ENCODE measurements at places on chromosomes 5 and 9.

- DNase-seq: no peak
These were observed 36.9 kb downstream of the ACTBL2 start for GRCh38 chr5:57445705-57446037.

DNA sequence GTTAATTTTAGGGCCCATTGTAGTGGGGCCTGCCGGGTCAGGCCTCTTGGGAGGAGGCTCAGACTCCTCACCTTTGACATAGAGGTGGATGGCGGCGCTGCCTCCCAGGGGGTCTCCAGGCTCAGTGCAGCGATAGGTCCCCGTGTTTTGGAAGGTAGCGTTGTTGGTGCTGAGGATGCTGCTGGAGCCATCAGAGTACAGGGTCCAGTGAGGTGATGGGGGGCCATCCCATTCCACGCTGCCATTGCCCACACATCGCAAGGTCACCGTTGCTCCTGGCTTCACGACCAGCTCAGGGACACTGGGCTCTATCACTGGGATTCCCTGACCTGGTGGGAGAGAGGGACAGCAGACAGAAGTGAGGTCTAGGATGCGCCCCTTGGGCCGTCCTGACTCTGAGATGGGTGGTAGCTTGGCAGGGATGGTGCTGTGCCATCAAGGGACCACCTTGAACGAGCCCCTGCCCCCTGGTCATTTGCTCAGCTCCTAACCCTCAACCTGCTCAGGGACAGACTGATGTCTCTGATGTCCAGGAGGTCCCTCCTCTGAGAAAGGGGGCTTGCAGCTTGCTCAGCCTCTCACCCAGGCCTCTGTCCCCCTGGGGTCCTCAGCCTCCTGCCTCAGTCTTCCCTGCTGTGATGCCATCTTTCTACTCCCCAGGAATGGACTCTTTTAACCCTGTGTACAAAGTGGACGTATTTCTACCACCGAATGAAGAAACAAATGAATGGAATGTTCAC lies 5.5 kb downstream of the CSF1R start:
- DNase-seq: no peak

DNA sequence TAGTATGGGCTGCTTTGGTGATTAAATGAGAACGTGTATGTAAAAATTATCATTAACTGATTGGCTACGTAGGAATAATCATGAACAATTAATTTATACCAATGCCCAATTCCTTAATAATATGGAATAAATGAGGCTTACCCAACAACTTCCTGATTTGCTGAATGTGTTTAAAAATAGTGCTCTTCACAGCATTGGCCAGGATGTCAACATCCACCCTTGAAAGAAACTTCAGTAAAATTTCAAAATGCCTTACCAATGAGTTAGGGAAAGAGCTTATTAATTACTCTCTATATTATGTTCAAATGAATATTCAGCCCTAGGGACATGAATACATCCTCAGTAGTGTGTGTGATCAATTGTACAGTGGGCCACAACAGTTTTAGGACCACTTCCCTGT lies 401.4 kb downstream of the PSAT1 start:
- DNase-seq: no peak

DNA sequence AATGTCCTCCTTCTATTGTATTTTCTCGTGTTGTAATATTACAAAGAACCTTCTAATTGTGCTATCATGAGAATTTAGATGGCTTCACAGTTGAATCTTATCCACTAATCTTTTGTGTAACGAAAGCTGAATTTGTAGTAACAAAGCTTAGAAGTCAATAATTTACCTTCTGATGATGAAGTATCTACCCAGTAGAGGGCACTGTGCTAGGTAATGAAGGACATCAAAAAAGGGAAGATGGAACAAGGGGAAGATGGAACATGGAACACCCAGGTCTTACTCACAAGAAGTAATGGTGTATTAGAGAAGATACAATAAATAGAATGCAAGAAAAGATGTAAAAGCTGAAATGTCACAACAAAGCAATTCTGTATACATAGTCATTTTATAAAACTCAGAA lies 131.0 kb upstream of the CCNG1 start:
- peak; percentile 42 for DNase-seq

DNA sequence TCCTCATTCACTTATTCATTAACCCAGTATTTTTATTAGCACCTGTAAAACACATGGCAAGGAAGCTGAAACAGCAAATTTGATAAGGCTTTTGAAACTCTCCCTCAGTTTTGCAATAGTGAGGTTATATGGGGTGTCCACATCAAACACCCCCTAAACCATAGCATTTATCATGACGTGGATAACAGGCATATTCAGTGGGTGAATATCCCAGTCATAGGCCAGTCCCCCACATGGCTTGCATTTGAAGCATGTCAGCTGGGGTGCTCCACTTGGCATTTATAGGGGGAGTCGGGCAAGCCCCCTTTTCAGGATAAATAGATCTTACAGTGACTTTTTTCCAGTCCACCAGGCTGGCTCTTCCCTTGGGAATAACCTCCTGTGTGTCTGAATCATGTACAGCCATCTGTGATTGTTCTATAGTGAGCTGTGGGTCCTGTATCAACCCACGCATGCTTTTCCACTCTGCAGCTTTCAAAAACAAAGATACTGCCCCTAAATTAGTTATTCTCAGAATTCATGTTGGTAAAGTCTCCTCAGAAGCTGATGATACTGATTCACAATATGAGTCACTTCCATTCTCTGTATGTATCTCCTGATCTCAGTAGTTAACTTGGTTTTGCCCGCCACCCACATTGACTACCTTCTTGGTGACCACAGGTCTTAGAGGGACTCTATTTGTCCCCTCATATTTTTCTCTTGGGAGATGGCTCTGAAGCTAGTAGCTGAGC lies 84.4 kb upstream of the SPIN1 start:
- no peak for DNase-seq

DNA sequence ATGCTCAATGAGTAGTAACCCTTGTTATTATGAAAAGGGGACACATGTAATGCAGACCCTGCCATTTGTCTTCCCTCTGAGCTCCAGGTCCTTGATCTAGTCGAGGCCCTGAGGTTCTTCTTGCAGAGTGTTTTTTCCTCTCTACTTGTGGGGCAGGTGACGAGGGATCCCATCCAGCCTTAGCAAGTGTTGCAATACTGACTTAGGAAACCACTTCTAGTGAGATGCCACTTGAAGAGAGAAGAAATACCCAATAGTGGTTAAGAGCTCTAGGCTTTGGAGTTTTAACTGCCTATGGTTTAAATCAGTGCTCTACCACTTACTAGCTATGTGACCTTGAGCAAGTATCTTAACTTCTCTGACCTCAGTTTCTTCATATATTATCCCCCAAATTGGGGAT lies 10.2 kb downstream of the PPARGC1B start:
- DNase-seq: no peak

GRCh38 chr5:93092349-93093105 lies 488.5 kb downstream of the NR2F1-AS1 start:
- DNase-seq: peak; percentile 75
